ENCODE measurements at places on chromosomes 5 and 9. TPM values are rescaled to one million over a fixed set of nuclear protein-coding genes. Genes with fewer than 3 reads are reported as not detected.

GRCh38 chr9:86471171-86471815 lies 117.1 kb upstream of the TUT7 start:
- DNase-seq = no peak

- no peak for DNase-seq
Measured at GRCh38 chr9:95118596-95118995, 198.9 kb downstream of the FANCC start.

DNA sequence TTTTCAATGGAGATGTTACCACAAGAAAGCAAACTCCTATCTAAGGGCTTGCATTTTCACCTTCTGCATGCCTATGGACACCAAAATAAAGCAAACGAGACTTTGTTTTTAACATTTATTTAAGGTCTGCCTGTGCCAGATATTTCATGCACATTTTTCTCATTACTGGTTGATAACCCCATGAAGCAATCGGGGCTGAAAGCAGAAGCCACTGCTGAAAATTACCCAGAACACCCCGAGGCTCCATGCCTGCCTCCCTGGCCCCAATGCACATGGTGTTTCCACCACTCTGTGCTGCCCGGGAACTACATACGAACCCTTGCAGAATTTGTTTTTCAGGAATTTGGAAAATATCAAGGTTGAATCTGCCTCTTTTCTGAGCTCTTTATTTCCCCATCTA lies 240.1 kb downstream of the NR2F1-AS1 start:
- DNase-seq = no peak

GRCh38 chr9:124593200-124593599 lies 86.0 kb upstream of the NR5A1 start:
- DNase-seq = no peak

GRCh38 chr9:133714606-133715294 lies 23.4 kb downstream of the SARDH start:
- no peak for DNase-seq

DNA sequence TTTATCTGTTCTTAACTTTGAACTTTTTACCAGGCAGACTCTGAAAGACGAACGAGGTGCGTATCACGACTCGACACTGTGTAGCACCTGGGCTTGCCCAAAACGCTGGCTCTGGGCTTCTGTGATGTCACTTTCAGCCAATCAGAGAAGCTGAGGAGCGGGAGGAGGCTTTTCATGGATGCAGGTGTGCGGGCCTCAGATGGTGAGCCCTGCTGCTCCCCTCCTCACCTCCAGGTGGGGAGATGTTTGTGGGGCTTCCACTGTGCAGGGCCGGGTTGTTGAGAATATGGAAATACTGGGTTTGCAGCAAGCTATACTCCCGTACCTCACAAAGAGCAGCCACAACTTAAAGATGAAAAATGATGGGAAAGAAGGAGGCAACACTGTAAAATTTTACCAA lies 246.3 kb downstream of the IRX2 start:
- DNase-seq = no peak

GRCh38 chr9:27539479-27540441 lies 10.1 kb upstream of the MOB3B start:
- no peak for DNase-seq

GRCh38 chr5:41968153-41968723 lies 43.2 kb downstream of the FBXO4 start:
- no peak for DNase-seq

- DNase-seq = no peak
Measured at GRCh38 chr5:174688441-174689354, 35.7 kb upstream of the MSX2 start.

GRCh38 chr5:180169248-180170105 lies 39.5 kb downstream of the RASGEF1C start:
- DNase-seq = peak; percentile 42

DNA sequence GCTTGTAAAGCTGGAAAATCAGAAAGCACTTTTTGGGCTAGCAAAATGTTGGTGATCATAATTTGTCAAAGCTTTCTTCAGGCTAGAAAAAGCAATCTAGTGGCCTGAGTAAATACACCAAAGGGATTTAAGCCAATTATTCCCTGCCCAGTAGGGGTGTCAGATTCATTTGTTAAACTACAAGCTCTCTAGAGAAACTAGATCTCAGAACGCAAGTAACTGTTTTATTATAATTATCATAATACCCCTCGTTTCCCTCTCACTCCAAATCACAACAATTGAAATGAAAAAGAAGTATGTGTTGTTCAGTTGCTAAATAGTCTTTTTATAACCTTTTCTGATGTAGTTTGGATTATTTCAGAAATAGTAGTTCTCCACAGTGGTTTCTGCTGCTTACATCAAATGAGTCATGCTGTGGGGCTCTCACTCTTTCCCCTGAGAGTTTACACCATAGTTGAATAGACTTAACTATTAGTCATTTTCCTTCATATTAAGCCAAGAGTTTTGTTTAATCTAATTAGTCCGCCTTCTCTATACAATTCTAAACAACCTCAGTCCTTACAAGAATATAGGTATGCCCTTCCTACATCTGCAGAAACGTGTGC lies 918.6 kb upstream of the DMAC1 start:
- DNase-seq = no peak

- DNase-seq = no peak
Measured at GRCh38 chr9:128405780-128406171, 14.9 kb upstream of the CERCAM start.

DNA sequence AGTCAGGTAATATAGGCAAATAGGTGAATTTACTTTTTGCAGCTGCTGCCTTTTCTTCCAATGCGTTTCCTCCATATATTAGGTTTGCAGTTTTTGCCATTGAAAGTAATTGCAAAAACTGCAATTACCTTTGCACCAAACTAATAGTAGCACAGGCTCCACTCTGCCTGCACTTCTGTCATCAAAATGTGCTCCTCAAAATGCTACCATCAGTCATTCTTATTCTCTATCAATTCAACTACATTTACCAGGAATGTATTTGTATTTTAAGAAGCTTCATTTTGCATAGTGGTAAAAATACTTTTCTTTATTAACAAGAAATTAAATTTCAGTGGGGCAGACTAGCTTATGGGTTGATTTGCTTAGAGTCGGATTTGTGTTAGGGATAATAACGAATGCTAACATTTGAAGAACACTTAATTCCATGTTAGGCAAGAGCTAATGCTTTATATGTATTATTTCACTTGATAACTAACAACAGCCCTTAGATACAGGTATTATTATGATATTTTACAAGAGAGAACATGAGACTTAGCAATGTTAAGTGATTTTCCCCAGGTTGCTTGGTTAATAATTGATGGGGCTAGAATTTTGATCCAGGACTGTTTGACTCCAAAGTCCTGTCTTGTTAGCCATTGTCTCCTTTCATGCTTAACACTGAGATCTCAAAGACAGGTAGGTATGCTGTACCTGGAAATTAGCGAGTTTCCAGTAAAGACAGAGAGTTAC lies 300.4 kb downstream of the MAN2A1 start:
- DNase-seq = no peak

DNA sequence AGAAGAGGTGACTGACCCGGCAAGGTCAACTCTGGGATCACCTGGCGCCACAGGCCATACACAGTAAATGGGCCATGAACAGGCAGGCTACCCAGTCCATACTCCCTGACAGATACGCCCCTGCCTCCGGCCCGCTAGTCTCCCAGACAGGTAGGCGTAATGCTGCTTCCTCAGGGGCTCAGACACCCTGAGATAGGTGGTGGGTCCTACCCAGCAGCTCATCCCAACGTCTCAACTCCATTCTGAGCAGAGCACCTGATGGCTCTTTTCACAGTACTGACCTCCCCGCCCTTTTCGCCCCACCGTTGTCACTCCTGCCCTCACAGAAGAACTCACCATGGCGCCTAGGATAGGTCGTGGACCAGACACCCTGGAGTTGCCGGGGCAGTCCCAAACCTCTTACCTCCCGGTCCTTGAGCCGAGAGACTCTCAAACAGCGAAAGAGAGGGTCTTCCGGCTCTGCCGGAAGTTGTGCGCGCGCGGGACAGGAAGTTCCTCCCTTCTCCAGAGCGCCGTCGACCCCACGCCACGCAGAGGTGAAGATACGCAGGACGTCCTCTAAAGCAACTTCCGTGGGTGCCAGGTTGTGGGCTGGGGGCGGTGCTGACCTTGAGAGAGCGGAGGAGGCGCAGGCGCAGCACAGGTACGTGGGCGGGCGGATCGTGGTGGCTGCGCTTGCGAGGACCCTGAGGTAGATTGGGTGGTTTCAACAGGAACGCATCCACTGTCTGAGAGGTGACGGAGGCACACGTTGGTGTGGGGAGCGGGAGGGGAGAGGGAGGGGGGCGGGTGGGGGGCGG lies at the start of gene TMEM161B:
Gene TMEM161B, minus strand, starts transcription at position 461 of the 800 bp plus-strand sequence. Its CDS starts 122 bp downstream, at position 339.
- peak; percentile 94 for DNase-seq

- DNase-seq = no peak
Measured at GRCh38 chr5:73391441-73391881, 57.1 kb downstream of the FOXD1 start.

DNA sequence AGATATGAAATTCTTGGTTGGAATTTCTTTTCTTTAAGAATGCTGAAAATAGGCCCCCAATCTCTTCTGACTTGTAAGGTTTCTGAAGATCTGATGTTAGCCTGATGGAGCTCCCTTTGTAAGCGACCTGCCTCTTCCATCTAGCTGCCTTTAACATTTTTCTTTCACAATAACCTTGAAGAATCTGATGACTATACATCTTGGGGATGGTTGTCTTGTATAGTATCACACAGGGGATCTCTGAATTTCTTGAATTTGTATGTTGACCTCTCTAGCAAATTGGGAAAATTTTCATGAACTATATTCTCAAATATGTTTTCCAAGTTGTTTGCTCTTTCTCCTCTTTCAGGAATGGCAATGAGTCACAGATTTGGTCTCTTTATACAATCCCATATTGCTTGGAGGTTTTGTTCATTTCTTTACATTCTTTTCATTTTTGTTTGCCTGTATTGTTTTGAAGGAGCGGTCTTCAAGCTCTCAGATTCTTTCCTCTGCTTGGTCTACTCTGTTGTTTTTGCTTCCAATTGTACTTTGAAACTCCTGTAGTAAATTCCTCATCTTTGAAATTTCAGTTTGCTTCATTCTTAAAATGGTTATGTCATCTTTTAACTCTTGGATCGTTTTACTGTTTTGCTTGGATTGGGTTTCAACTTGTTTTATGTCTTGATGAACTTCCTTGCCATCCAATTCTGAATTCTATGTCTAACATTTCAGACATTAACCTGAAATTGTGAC lies 245.2 kb upstream of the TARS1 start:
- no peak for DNase-seq

DNA sequence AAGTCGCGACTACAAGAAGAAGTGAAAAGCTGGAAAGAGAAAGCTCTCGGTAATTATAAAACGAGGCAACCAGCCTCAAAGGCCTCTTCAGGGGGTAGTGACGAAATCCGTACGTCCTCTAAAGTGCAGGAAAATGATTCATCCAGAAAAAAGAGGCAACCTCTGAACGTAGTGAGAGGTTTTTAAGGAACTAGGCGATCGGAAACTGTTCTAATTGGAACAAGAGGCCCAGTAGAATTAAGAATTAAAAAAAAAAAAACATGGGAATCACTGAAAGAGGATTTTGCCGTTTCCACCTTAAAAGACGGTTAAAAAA lies 1.0 kb downstream of the CSNK1A1 start:
- DNase-seq = no peak

DNA sequence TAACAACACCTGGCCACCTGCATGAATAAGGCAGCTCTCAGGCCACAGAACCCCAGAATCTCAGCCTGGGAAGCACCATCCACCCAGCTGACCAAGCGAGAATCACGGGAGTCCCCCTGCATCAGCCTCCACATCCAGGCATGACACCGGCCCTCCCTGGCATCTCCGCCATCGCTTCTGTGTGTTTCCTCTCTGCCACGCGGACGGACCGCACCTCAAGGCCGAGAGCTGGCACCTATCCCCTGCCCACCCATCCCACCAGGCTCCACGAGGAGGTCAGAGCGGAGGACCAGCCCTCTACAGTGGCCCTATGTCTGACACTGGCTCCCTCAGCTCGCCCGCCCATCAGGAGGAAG lies 134.7 kb downstream of the COL23A1 start:
- no peak for DNase-seq

DNA sequence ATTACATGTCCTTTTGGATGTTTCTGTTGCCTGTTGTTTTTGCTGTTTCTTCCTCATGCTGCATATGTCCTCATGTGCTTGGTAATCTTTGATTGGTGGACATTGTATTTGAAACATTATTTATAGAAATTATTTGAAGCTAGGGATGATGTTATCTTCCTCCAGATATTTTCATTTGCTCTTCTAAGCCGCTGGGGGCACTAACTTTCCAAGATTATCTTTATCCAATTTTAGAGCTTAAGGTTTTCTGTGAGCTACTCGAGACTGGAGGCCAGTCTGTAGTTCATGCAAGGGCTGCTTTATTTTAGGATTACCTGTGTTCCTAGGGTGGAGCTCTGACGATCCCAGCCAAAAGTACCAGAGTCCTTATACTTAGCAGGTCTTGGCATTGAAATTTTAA lies 40.9 kb downstream of the STX17 start:
- DNase-seq = no peak

DNA sequence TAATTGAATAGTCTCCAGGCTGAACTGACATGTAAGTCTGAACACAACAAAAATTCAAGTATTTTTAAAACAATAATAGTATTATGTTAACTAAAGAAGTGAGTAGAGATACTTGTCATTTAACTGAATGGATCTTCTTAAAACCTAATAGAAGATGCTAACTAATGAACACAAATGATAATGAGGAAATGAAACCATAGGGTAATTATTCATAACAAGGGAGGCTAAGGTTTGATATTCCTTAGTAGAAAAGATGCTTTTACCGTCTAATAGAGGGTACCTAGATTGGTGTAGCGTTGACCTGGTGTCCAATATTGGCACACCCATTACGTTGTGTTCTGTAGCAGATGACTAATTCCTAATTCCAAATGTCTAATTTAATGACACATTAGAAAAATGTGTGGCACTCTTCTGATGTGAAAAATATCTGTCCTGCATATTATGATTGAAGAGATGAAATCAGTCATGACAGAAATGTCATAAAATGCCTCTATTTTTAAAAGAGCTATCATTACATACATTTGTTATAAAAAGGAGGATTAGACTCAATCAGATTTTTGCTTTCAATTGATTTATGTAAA lies 14.9 kb upstream of the DAB2 start:
- no peak for DNase-seq

- DNase-seq = no peak
Measured at GRCh38 chr5:125679522-125679921, 743.7 kb upstream of the GRAMD2B start.

GRCh38 chr5:138963763-138964371 lies 88.7 kb upstream of the LRRTM2 start:
- DNase-seq = no peak

GRCh38 chr5:83740741-83741140 lies 20.1 kb upstream of the HAPLN1 start:
- no peak for DNase-seq

- DNase-seq = no peak
Measured at GRCh38 chr5:83370957-83371356, 100.6 kb upstream of the VCAN start.

MSMP gene
- total RNA-seq = 0.47 TPM

ANKRD18A gene
- total RNA-seq = 11.6 TPM

CHSY3 gene
- 3.0 TPM for total RNA-seq

CCDC192 gene
- total RNA-seq = not detected

ZCCHC10 gene
- total RNA-seq = 19.9 TPM

POU4F3 gene
- total RNA-seq = 0.13 TPM

TEX53 gene
- total RNA-seq = not detected

SLC6A19 gene
- total RNA-seq = 2.2 TPM
